MCF 10A (cell line): ENCODE measurements at places on chromosomes 16 and 17. TPM values are rescaled to one million over a fixed set of nuclear protein-coding genes. Genes with fewer than 3 reads are reported as not detected.

GRCh38 chr16:11986521-11987057 is 10.1 kb downstream of the SNX29 start:
- no peak overlapping the region for H3K27ac ChIP-seq
- no peak overlapping the region for H3K4me3 ChIP-seq
- H3K4me1 ChIP-seq: no peaks in the 10 kb centered on the region
- no peaks in the 10 kb centered on the region for H3K27me3 ChIP-seq

GRCh38 chr16:12255473-12255872 is 278.9 kb downstream of the SNX29 start:
- DNase-seq: no peak
- no peak overlapping the region for H3K4me3 ChIP-seq
- H3K36me3 ChIP-seq: peaks cover 13% of the 10 kb centered on the region
- H3K4me1 ChIP-seq: peaks cover 16% of the 10 kb centered on the region
- H3K27ac ChIP-seq: no peak overlapping the region

DNA sequence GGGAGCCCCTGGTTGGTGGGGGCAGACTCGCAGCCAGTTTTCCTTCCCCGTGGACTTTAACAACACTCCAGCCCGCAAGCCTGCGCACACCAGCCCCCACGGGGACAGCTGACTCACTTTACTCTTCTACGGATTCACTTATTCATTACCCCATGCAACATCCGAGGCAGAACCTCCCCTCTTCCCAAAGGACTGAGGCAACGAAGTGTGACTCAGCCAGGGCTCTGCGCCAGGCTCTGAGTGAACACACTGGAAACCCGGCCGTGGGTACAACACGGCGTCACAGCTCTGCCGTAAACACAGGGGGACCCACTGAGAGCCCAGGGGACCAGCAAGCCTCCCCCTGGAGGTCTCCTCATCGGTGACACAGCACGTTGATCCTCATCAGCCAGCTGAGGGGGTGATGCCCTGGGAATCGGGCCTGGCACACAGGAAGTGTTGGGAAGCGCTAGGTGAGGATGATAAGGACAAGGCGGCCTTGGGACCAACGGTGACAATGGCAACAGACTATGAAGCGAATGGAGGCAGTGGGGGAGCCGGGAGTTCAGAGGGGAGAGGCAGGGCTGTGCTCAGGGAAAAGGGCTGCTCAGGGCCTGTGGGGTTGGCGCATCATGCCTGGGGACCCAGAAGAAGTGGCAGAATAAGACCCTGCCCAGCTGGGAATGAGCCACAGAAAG is 14.6 kb downstream of the COTL1 start:
- H3K4me3 ChIP-seq: peak overlapping the region; percentile 70
- peak; percentile 97 for DNase-seq
- peaks cover 7% of the 10 kb centered on the region for H3K36me3 ChIP-seq
- H3K27me3 ChIP-seq: no peaks in the 10 kb centered on the region
- H3K27ac ChIP-seq: peak overlapping the region; percentile 95

- H3K27me3 ChIP-seq: no peaks in the 10 kb centered on the region
- DNase-seq: no peak
- no peak overlapping the region for H3K4me3 ChIP-seq
These were observed 17.6 kb upstream of the SLC38A8 start for GRCh38 chr16:84059946-84060901.

GRCh38 chr16:316741-317464 is 33.9 kb downstream of the PDIA2 start:
- H3K4me1 ChIP-seq: no peaks in the 10 kb centered on the region
- no peak overlapping the region for H3K4me3 ChIP-seq
- peaks cover 27% of the 10 kb centered on the region for H3K36me3 ChIP-seq
- H3K27ac ChIP-seq: no peak overlapping the region
- DNase-seq: no peak
- H3K27me3 ChIP-seq: no peaks in the 10 kb centered on the region

Gene PIK3R5
- total RNA-seq: not detected in 2 replicates

Gene TMIGD1
- total RNA-seq: not detected in 2 replicates

DNA sequence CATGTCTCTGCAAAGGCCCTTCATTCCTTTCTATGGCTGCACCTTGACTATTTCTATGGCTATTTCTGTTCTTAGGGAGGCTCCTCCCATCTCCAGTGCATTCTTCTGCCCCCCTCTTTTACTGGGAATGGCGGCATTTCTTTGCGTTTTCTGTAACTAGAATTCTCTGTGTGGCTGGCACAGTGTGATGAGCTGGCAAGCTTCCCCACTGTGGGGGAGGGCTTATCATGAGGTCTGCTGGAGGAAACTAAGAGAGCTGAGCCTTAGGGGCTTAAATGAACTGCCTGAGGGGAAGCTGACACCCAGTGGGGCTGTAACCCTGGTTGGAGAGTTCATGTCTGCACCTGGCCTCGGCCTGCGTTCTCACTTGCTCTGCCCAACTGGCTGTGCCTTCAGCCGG is 1.5 kb upstream of the CARD14 start:
- DNase-seq: no peak
- no peak overlapping the region for H3K4me3 ChIP-seq
- H3K4me1 ChIP-seq: no peaks in the 10 kb centered on the region
- H3K27ac ChIP-seq: no peak overlapping the region

Gene LLGL1
- 16.4 and 17.4 TPM in 2 replicates for total RNA-seq

GRCh38 chr16:50548909-50549560 is 839 bp downstream of the NKD1 start:
- H3K4me1 ChIP-seq: no peaks in the 10 kb centered on the region
- peak overlapping the region; percentile 70 for H3K4me3 ChIP-seq
- no peaks in the 10 kb centered on the region for H3K36me3 ChIP-seq
- DNase-seq: no peak
- no peak overlapping the region for H3K27ac ChIP-seq

DNA sequence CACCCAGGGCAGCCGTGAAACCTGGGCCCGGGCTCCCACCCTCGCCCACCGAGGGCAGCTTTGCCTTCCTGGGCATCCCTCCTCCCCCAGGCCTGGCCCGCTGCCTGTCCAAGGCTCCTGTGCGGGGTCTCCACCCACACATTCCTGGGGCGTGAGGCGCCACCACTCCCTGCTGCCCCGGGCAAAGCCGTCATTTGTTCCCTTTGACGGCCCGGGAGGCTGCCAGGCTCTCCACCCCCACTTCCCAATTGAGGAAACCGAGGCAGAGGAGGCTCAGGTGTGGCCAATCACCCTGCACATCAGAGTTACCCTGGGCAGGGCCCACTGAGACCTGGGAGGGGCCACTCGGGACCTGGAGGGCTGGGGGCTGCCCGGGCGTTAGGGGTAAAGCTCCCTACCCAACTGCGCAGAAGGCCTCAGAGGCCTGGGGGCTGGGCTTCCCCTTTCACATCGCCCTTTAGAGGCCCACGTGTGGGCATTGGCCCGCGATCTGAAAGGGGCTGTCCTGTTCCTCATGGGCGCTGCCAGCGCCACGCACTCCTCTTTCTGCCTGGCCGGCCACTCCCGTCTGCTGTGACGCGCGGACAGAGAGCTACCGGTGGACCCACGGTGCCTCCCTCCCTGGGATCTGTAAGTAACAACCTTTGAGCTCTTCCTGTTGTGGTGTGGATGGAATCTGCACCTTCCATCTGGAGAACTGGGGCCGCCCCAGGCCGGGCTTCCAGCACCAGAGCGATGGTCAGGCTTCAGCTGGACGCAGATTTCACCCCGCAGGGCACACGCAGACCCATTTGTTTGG is at the start of gene MSLN:
Gene MSLN, plus strand, starts transcription at position 190 of the 799 bp plus-strand sequence. CDS start 1,947 bp downstream, outside the sequence.
- H3K36me3 ChIP-seq: no peaks in the 10 kb centered on the region
- H3K27ac ChIP-seq: peak within 1 kb of the TSS; percentile 61
- peaks cover 10% of the 10 kb centered on the region for H3K4me1 ChIP-seq

DNA sequence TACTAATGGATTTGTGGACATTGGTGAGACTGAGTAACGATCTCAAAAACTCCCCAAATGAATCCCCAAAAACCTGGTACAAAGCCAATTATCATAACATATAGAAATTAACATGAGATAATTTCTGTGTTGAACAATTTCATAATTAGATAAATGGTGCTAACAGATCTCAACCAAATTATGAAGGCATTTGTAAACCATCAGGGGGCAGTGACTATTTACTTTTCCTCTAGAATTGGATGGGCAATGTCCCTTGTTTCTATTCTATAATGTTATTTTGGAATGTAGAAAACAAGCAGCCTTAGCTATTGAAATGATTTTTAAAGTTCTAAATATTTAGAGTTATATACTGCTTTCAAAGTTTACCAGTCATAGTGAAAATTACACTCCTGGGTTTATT is 57.8 kb downstream of the MYH10 start:
- DNase-seq: peak; percentile 8
- no peaks in the 10 kb centered on the region for H3K4me1 ChIP-seq
- no peaks in the 10 kb centered on the region for H3K27me3 ChIP-seq
- H3K36me3 ChIP-seq: peaks cover 22% of the 10 kb centered on the region
- no peak overlapping the region for H3K27ac ChIP-seq

DNA sequence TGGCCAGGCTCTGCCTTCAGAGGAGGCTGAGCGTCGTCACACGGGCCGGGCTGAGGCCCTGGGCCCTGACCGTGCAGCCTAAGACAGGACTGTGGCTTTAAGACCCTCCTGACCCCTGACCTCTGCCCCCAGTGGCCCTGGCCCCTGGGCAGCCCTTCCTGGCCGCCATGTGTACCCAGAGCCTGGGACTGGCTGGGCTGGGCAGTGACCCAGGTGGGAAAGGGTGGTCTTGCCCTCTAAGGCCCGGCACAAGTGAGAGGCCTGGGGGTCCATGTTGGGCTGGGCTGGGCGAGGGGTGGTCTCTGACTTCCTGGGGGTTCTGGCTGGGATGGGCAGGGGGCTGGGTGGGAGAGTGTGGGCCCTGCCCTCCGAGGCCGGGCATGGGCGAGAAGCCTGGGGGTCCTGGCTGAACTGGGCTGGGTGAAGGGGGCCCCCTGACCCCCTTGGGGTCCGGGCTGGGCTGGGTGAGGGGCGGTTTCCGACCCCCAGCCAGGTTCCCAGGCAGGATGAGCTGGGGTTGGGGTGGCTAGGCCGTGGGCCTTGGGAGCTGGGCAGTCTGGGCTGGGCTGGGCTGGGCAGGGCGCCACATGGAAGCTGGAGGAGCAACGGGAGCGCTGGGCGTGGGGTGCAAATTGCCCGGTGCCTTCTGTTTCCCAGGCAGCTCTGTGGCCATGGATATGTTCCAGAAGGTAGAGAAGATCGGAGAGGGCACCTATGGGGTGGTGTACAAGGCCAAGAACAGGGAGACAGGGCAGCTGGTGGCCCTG is at the start of gene CDK3:
Gene CDK3, plus strand, starts transcription at position 101 of the 767 bp plus-strand sequence. Its CDS starts 571 bp downstream, at position 672.
- DNase-seq: no peak
- no peaks in the 10 kb centered on the region for H3K27me3 ChIP-seq
- peaks cover 17% of the 10 kb centered on the region for H3K36me3 ChIP-seq
- H3K4me1 ChIP-seq: peaks cover 23% of the 10 kb centered on the region
- H3K27ac ChIP-seq: no peak within 1 kb of the TSS

DNA sequence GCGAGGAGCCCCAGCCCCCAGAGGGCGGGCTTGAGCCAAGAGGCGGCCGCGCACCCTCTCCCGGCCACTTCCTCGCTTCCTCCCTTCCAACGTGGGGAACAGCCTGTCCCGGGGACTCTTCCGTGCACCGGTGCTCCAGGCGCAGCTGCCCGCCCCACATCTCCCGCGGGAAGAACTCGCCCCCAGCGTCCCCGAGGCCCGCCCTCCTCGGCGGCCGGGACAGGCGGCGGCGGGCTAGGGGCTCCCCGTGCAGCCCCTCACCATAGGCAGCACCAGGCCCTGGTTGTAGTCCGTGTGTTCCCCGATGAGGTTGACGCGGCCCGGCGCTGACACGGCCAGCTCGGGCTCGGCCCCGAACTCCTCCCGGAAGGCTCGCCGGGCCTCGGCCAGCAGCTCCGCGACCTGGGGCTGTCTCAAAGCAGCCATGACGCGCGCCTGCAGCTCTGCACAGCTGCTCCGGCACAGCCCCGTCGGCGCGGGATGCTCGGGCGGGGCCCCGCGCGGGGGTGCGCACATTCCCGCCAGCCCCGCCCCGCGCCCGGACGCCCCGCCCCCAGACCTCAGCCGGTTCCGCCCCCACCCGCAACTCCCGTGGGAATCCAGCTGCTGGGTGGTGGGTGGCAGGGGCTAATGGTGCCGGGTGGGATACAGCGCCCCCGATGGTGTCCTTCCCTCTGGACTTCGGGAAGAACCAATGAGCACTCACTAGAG is at the start of gene GALK1:
Gene GALK1, minus strand, starts transcription at position 482 of the 711 bp plus-strand sequence. Its CDS starts 56 bp downstream, at position 426.
- peak within 1 kb of the TSS; percentile 35 for H3K27ac ChIP-seq
- DNase-seq: peak; percentile 69
- H3K36me3 ChIP-seq: peaks cover 30% of the 10 kb centered on the region
- peaks cover 15% of the 10 kb centered on the region for H3K4me1 ChIP-seq
- peak within 1 kb of the TSS; percentile 69 for H3K4me3 ChIP-seq

DNA sequence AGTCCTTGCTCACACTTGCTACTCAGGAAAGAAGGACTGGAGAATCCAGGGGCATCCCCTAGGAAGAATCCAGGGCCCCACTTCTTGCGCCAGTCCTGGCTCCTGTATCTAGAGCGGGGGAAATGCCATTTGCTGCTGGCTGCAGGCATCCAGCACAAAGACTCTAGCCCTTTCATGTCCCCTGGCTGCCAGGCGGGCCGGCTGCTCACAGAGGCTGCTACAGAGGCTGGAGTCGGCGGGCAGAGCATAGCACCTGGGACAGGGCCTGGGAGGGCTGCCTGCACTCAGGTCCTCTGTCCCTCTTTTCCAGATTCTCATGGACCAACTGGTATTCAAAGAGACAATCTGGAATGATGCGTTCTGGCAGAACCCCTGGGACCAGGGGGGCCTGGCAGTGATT is 13.8 kb downstream of the SMIM5 start:
- no peaks in the 10 kb centered on the region for H3K27me3 ChIP-seq
- no peak overlapping the region for H3K4me3 ChIP-seq
- peaks cover 5% of the 10 kb centered on the region for H3K4me1 ChIP-seq

DNA sequence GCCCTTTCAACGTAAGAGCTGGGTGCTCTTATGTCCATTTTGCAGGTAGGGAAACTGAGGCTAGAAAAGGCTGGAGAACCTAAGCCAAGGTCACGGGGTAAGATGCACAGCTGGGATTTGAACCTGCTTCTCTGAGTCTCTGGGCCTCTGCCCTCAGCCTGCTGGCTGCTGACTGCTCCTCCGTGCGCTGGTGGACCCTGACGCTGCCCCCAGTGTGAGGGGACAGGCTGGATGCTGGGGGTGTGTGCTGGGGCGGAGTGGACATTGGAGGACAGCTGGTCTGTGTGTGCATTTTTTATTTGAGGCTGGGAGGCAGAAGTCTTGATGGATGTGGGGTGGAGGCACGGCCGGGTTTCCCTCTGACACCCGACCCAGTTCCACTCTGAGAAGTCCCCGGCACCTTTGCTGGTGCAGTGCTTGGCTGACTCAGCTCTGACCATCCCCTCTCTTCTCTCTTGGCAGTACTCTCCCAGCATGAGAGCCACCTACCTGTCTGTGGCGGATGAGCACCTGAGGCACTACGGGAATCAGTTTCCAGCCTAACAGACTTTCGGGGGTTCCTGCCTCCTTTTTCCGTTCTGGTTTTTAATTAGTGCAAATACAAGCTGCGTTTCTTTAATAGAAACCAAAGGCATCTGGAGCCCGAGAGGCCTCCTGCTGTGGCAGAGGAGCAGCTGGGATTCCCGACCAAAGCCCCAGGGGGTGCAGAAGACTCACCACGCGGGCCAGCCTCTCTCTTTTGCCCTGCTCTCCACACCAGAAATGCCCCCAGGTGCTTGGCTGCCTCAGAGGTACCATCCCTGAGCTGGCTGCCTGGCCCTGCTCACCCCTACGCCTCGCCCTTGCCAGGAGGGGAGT is 14.1 kb upstream of the DNAI2 start:
- no peak overlapping the region for H3K4me3 ChIP-seq
- H3K27ac ChIP-seq: no peak overlapping the region
- DNase-seq: peak; percentile 23
- no peaks in the 10 kb centered on the region for H3K4me1 ChIP-seq
